Transverse colon (tissue), 4 donors: ENCODE measurements at places on chromosomes 11 and 22. TPM values are rescaled to one million over a fixed set of nuclear protein-coding genes. Genes with fewer than 3 reads are reported as not detected.

GRCh38 chr11:44833877-44834452 lies 107.2 kb downstream of the TSPAN18 start:
- DNase-seq = no peak

DNA sequence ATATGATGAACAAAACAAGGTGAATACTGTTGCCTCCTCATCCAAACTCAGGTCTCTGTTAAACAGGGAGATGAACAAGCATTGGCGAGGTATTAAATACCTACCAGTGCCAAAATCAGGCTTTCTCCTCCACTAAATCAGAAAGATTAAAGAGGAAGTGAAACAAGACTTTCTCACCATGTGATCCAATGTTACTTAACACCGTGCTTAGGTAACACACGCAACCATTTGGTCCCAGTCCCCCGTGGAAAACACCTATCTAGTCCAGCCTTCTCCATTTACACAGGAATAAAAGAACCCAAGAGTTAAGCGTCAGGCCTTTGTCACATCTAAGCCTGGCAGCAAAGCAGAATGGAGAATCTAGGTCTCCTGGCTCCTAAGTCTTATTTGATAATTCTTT lies 34.5 kb downstream of the TENM4 start:
- DNase-seq = no peak

- no peak for DNase-seq
These were observed 15.0 kb downstream of the TEAD1 start for GRCh38 chr11:12689029-12689755.

DNA sequence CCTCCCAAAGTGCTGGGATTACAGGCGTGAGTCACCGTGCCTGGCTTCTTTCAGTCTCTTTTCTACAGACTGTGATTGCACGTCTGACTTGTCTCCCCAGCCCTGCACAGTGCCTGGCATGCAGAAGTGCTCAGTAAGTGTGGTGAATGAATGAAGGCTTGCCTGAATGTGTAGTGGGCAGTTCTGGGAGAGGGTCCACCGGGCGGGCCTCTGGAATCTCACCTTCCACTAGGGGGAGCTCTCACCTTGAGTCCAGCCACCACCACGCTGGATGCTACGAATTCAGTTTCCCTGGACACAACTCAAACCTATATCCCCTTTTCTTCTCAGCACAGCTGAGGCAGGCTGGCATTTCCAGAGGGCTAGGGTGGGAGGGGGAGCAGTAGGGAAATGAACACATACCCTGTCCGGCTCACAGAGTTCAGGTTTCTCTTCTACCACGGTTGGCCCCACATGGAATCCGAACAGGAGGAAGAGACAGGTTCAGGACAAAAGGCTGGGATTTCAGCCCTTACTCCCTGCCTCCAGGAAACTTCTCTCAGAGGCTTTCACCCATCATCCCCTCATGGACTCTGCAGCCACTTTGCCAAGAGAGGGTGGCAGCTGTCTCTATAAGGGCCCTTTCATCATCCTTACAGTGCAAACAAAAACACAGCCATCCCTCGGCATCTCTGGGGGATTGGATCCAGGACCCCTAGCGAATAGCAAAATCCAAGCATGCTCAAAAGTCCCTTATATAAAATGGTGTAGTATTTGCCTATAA lies 86.8 kb downstream of the NECTIN1 start:
- no peak for DNase-seq

DNA sequence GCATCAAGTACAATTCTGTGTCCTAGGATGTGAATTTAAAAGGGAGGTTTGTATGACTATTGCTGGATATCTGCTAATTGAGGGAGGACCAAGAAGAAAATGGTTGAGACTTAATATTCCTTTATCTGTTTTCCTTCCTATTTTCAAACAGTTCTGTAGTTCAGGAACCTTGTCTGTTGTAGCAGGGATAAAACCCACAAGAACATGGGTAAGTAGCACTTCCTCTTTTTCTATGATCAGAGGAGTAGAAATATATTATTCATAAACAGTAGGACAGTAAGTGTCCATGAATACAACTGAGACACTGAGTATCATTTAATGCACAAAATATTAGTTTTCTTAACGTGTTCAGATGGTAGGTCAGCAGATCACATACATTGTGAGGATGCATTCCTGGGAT lies 7.6 kb downstream of the MS4A3 start:
- DNase-seq = no peak

- DNase-seq = no peak
These were observed 109.3 kb downstream of the APIP start for GRCh38 chr11:34806875-34807274.

DNA sequence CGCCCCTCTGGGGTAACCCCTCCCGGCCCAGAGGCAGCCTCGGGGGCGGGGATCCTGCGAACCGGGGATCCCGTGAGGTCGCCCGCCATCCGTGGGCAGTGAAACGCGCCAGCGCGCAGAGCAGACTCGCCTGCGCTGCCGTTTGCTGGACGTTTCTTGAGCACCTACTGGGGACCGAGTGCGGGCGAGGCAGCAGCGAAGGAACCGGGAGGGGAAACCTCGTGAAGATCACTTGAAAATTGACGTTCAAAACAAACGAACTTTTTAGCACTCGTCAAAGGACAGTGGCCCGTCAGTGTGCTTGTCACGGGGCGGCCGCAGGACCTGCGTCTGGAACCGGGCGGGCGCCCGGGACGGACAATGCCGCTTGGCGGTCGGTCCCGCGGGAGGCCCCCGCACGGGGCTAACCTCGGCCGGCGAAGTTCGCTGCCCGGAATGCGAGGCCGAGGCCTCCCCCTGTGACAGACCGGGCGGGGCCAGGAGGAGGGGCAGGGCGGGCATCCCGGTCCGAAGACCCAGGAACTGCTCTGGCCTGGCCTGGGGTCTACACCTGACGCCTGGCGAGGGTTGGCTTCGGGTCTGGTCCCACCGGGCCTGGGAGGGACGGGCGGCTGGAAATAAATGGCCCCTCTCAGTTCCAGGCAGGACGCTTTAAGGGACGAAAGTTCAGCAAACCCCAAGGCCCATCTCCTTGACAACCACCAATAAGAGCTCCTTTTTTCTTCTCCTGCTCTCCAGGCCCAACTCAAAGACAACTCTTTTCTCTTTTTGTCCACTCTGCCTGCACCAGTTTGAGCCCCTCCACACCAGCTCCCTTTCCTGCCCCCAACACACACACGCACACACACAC lies 723 bp upstream of the SCUBE1 start:
- DNase-seq = no peak

DNA sequence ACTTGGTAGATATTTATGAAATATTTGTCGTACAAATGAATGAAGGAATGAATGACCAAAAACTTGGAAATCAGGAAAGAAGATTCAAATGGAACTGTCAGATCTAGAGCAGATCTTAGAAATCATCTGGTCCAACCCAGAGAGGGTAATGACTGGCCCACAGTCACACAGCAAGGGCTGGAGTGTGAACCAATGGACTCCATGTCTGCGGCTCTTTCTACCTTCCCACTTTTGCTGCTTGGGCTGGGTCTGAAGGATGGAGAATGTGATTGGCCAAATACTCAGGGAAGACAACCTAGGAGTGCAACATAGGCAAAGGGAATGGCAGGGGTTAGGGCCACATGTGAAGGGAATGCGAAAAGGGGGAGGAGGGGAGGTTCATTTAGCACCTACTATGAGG lies 5.8 kb upstream of the DGKZ start:
- DNase-seq = no peak

DNA sequence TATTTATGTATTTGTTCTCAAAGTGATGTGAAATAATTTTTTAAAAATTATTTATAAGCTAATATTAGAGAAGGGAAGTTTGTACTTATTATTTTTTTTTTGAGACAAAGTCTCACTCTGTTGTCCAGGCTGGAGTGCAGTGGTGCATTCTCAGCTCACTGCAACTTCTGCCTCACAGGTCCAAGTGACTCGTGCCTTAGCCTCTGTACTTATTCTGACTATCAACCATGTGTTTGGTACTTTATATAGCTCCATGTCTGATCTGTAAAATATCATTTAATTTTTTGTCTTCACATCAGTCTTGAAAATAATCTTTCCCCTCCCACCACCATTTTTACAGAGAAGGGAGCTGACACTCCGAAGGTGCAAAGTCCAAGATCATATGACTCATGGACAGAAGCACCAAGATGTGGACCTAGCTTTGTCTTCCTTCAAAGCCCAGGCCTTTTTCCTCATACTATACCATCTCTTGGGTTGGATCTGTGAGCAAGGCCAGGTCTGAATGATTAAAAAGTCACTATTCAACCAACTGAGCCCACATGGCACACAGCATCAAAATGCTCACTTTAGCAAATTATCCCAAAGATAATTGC lies 32.4 kb upstream of the EED start:
- DNase-seq = no peak

GRCh38 chr11:63901660-63902059 lies 15.3 kb downstream of the RCOR2 start:
- DNase-seq = no peak

Gene LSP1
- total RNA-seq = 12.3 TPM

- DNase-seq = no peak
These were observed 108.9 kb downstream of the SGSM3 start for GRCh38 chr22:40479126-40479800.
